Neuronal stem cell (in vitro differentiated cells): ENCODE measurements at places on chromosomes 5 and 9.

DNA sequence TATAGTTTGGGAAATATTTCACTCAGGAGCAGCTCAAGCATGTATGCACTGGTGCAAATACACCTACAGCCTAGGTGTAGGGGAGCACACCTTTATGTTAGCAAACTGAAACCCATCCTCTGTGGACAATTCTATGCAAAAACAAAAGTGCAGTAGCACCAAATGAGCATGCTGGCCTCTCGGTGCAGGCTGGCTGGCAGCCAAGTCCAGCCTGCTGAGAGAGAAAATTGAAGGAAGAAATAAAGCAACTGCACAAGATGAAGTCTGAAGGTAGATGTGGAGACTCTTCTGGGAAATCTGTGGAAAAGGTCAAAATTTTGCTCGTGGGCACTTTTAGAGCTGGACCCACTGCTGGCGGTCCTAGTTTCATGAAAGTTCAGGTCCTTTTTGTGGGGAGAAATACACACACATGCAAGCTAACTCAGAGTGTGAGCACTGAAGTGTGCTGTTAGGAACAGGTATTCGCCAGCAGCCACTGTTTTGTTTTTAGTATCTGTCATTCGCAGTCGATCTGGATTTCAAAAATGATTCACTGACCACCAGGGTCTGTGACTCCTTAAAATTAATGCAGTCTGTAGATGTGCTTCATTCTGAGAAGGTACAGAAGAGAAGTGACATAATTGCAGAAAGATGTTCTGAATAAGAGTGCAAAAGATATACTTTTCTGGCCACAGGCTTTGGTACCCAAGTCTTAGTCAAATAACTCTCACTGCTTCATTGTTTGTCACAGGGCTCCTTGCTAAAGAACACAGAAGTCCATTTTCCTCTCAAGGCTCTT is 281.7 kb downstream of the PARP8 start:
- DNase-seq, result no peak

GRCh38 chr5:158275511-158275910 is 416.6 kb upstream of the CLINT1 start:
- no peak for DNase-seq

DNA sequence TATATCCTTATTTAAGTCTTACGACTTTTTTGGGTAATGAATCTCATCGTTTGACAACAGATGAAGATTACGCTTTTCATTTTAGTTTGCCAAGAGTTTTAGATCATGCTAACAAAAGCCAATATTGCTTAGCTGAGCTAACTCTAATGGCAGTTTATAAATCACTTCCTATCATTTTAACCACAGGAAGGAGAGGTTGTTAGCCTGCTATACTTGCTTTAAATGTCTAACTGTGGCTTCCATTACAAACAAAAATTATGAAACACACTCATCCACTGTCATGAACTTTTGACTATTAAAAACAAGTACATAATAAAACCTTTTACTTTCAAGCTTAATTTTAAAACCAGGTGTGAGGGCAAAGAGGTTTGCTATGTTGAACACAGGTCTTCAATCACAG is 53.7 kb upstream of the ANKH start:
- DNase-seq, result no peak

GRCh38 chr5:79488775-79489174 is 25.2 kb downstream of the HOMER1 start:
- no peak for DNase-seq

DNA sequence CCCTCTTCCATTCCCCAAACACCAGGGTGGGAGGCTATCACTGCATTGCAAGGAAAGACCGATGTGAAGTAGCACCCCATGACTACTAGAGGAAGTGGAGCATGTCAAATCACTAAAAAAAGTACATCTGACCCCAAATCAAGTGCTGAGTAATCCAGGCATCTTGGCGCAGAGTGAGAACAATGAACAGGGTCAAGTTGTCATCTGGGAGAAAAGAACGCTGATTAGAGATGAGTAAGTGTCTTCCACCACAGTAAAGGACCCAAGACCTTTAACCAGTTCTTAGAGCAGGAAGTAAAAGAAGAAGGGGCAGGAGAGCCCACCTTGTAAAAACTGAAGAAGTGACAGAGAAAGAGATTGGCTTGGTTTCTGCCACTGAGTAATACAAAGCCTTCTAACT is 75.0 kb upstream of the RAD23B start:
- no peak for DNase-seq

DNA sequence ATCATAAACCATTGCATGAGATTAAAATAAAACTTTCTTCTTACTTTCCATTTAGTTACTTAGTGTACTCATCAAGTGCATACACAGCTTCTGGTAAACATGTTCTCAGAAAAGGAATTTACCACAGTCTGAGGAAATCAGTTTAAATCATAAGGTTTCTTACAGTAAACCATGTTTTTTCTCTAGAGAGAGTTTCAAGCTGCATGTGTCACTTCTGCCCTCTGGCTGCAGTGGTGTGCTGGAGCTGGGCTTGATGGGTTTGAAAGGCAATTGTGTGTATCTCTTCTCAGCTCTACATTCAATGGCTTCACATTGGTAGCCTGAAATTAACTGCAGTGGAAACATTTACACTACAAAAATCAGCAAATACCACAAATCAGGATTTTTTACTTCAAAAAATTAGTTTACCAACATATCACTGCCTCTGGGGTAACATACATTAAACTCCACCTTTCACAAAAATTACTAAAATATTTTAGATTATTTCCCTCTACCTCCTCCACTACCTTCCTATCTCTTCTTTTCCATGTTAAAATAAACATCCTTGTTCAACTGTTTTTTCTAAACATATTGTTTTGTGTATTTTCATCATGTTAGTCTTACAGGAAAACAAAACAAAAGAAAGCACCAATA is 414.3 kb downstream of the ANXA1 start:
- DNase-seq, result no peak

GRCh38 chr9:33817327-33818166 is 587 bp downstream of the UBE2R2 start:
- peak; percentile 70 for DNase-seq

DNA sequence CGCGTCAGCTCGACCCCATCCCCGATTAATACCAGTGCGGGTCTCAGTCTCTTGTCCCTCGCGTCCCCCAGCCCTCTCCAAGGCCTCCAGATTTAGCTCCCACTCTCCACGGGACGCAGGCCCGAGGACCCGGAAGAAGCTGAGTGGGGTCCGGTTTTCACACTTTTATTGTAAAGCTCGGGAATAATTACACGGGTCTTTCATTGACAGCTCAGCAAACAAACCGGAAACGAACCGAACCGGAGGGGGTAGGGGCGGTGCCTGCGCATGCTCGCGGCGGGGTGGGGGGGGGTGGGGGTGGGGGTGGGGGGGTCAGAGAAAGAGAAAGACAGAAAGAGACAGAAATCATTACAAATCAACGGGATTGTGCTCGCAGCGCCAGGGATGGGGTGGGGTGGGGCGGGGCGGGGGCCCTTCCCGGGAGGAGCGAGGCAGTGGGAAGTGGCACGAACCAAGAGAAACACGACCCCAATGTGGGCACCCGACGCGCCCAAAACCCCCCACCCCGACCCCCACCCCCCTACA is 27.9 kb downstream of the PCDH1 start:
- no peak for DNase-seq

DNA sequence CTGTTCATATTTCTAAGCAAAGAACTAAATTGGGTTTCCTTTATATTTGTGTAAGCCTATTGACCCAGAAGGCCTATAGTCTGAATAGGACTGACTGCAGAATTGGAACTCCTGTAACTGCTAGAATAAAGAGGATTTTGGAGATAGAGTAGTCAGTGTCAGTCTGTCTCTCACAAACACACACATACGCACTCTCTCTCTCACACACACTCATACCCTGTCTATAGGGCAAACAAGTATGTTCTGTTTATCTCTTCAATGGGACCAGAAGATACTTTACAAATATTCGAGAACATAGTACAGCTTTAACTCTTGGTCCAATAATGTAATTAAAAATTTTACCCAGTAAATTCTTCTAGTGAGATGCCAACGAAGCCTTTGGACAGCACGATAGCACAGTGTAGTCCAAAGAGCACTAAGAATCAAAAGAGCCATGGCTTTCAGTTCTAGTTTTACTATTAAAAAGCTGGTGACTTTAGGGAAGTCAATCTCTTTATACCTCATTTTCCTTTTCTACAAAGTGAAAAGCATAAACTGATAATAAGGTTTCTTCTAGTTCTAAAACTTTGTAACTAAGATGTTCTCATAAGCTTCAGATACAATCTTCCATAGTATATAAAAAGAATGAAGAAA is 19.3 kb downstream of the ABHD17B start:
- no peak for DNase-seq

GRCh38 chr9:109286981-109287380 is 33.9 kb downstream of the EPB41L4B start:
- no peak for DNase-seq

GRCh38 chr9:108963459-108964143 is 29.4 kb downstream of the ABITRAM start:
- no peak for DNase-seq

DNA sequence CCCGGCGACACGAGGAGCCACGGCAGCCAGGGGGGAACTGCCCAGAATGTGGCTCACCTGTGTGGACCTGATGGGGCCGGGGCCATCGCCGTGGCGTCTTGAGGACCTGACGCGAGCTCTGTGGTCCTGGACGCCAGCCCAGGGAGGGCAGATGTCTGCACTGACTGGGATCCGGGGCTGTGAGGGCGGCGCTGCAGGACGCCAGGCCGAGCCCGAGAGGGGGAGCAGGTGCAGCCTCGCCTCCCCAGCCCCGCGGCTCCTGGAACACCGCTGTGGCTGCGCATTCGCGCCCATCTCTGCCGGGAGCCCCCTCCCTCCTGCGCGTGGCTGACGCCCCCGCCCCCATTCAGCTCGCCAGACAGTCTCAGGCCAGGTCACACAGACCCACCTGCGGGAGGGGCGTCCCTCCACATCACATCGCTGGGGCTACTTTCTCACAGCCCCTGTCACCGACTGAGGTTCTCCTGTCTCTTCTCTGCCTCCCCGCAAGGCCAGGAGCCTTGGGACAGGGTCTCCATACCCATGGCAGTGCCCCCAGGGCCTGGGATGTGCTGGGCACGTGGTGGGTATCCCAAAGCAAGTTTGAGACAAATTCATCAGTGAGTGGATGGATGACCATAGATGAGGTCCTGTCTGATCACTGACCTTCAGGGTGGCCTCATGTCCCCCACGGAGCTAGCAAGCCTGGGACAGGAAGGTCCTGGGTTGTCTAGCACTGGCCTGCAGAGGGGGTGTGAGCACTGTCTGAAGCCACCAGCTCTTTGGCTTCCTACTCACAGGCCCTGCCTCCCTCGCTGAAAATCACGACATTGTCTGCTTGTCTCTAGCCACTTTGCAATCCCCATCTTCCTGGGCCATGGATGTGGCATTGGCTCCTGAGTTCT is 47.3 kb downstream of the RASGEF1C start:
- DNase-seq, result no peak

GRCh38 chr5:61309115-61309514 is 22.9 kb upstream of the ZSWIM6 start:
- DNase-seq, result no peak

- DNase-seq, result no peak
Measured at GRCh38 chr5:171770153-171770552, 15.5 kb upstream of the SMIM23 start.

DNA sequence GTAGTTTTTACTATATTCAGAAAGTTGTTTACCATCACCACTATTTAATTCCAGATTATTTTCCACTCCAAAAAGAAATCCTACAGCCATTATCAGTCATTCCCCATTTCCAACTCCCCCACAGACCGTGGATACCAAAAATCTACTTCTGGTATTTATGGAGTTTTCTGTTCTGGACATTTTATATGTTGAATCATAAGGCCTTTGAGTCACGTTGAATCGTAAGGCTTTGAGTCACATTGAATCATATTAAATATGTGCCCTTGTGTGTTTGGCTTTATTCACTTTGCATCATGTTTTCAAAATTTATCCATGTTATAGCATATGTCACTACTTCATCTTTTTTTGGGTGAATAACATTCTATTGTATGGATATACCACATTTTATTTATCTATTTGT is 454.1 kb upstream of the NUDT12 start:
- DNase-seq, result no peak

- DNase-seq, result no peak
Measured at GRCh38 chr5:119032656-119033055, 38.2 kb upstream of the DMXL1 start.

- DNase-seq, result no peak
Measured at GRCh38 chr5:135073761-135074345, 39.8 kb upstream of the PITX1 start.

DNA sequence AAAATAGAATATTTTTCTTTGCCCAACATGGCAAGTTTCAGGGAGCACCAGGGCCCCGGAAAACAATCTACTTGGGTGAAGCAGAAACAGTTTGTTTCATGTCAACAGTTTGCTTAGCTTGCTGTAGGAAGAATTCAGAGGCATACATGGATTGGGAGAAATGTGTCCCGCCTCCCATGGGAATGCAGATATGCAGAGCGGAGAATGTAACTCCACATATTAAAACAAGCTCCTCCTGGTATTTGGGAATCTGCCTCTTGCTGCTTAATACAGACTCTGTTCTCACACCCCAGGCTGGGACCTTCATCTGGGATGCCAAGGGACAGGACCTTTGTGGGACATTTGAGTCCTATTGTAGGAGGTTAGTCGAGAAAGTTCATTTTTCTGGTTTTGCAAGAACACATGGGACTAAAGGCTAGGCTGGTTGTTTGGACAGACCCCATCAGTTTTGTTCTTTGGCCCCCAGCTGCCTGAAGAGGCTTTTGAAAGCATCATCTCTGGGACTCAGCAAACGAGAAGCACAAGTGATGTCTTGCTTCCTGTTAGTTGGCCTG is 220.5 kb upstream of the ADRA1B start:
- DNase-seq, result no peak

GRCh38 chr9:133641861-133642595 is 5.9 kb downstream of the DBH start:
- no peak for DNase-seq

DNA sequence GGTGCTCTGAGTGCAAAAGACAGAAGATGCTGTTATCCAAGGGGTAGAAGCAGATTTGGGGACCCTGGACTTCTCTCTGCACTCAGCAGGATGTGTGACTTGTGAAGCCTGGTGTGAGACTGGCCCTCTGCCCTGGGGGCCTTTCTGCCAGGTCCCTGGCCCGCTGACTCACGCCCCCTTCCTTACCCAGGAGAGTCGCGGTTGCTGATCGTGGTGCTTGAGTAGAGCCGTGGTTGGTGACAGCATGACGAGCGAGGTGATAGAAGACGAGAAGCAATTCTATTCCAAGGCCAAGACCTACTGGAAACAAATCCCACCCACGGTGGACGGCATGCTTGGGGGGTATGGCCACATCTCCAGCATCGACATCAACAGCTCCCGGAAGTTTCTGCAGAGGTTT is 6.5 kb downstream of the NTMT1 start:
- no peak for DNase-seq
